Caki2 (cell line): ENCODE measurements at places on chromosomes 2 and 18.
A peak's percentile ranks its signal among the peaks of the same experiment; 100 is the strongest.

- no peak for DNase-seq
Observed at GRCh38 chr18:50560681-50561629, 1.1 kb downstream of the MAPK4 start.

DNA sequence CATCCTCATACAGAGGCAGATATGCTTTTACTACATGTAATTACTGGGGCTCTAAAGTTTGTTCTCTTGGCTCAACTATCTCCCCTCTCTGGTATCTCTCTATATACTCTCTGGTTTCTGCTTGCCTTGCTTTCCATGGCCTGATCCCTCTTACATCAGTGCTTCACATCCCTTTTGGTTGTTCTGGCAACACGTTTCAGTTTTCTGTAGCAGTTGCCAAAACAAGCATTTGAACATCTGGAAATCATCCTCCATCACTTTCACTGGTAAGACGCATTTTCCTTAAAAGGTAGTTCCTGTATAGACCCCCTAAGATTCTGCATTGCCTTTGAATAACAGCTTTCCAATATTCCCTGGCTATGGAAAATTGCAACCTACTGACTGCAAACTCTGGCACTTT lies 25.9 kb downstream of the COL5A2 start:
- DNase-seq, result no peak

DNA sequence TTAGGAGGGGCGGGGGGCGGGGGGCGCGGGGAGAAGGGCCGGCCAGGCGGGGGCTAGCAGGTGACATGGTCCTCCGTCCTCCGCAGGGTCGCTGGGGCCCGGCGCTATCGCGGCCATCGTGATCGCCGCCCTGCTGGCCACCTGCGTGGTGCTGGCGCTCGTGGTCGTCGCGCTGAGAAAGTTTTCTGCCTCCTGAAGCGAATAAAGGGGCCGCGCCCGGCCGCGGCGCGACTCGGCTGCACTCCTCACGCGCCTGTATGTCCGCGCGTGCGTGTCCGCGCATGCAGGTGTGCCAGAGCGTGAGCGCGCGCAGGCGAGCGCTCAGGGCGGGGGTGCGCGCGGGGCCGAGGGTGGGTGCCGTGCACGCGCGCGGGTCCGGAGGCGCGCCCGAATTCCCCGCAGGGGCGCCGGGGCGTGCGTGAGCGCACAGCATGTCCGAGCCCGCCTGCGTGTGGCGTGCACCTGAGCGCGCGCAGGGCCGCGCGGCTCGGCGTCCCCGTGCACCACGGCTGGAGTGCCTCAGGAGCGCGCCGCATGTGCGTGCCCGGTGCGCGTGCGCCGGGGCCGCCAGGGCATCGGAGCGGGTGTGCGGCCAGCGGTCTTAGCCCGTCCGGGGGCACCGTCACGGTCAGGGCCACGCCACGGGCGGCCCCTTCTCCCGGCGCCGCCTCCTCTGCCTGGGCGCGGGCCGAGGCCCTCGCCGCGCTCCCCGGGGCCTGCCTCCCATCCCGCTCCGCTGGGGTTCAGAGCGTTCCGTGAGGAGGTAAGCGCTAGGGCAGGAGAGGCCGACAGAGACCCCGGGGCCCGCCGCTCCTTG lies 6.3 kb downstream of the SNORC start:
- peak; percentile 74 for DNase-seq

- no peak for DNase-seq
Observed at GRCh38 chr2:54867457-54867856, 144.0 kb downstream of the EML6 start.
